ENCODE measurements at places on chromosomes 12 and 14. TPM values are rescaled to one million over a fixed set of nuclear protein-coding genes. Genes with fewer than 3 reads are reported as not detected.

DNA sequence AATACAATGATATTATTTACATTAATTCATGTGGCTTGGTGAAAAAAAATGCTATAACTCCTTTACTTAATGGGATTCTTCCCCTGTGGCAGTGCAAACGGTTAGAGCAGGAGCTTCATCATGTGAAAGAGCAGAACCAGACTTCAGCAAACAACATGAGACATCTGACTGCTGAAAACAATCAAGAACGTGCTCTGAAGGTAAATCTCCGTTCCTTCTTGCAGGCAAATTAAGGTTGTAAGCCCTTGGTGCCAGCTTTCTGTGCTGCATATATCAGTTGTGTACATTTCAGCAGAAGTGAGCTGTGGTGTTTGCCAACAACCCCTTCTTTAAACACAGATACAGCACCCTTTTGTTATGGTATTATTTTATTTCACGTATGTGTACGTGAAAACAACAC, 171.7 kb downstream of the MIPOL1 start:
- DNase-seq: no peak

The GPRC5A gene
- 1,562 TPM for total RNA-seq

GRCh38 chr12:105409279-105409678, 78.8 kb downstream of the C12orf75 start:
- no peak for DNase-seq

DNA sequence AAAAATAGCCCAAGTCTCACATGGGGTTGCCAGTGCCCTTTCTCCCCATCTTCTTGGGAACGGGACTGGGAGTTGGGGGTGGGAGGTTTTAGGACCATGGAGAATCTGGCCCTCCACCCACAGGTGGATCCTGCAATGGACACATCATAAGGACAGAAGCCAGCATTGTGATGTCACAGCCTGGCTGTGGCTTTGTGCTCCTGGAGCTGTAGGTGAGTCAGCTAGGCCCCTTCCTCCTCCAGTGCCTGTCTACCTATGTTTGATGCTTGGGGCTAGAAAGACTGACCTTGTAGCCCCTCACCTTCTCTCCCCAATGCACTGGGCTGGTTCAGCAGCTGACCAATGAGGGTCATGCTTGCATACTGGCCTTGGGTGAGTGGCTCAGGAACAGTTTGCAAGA, at the start of gene CCDC197:
Gene CCDC197, plus strand, starts transcription at position 220 of the 400 bp plus-strand sequence. CDS start 831 bp downstream, outside the sequence.
- no peak for DNase-seq

All from left lung (tissue), 14 donors.